ENCODE measurements at places on chromosomes 5 and 9. TPM values are rescaled to one million over a fixed set of nuclear protein-coding genes. Genes with fewer than 3 reads are reported as not detected.
A peak's percentile ranks its signal among the peaks of the same experiment; 100 is the strongest.

The EFNA5 gene
- total RNA-seq: 1.6 TPM

The IER5L gene
- 12.5 TPM for total RNA-seq

The QRFP gene
- total RNA-seq: not detected

The CER1 gene
- not detected for total RNA-seq

The SAXO1 gene
- under 0.01 TPM for total RNA-seq

The AIF1L gene
- 0.18 TPM for total RNA-seq

The SLCO4C1 gene
- total RNA-seq: not detected

The PCDHGA2 gene
- 3.4 TPM for total RNA-seq

The CRHBP gene
- not detected for total RNA-seq

The SOHLH1 gene
- total RNA-seq: not detected

GRCh38 chr5:16144416-16144815 lies 35.2 kb downstream of the MARCHF11 start:
- no peak for DNase-seq
- H3K27me3 ChIP-seq: no peaks in the 10 kb centered on the region
- no peaks in the 10 kb centered on the region for H3K36me3 ChIP-seq

- H3K27ac ChIP-seq: no peak overlapping the region
- no peaks in the 10 kb centered on the region for H3K36me3 ChIP-seq
- no peak overlapping the region for H3K4me3 ChIP-seq
- no peaks in the 10 kb centered on the region for H3K4me1 ChIP-seq
- peaks cover 84% of the 10 kb centered on the region for H3K27me3 ChIP-seq
- no peak for DNase-seq
Measured at GRCh38 chr9:77014597-77015263, 4.7 kb upstream of the FOXB2 start.

DNA sequence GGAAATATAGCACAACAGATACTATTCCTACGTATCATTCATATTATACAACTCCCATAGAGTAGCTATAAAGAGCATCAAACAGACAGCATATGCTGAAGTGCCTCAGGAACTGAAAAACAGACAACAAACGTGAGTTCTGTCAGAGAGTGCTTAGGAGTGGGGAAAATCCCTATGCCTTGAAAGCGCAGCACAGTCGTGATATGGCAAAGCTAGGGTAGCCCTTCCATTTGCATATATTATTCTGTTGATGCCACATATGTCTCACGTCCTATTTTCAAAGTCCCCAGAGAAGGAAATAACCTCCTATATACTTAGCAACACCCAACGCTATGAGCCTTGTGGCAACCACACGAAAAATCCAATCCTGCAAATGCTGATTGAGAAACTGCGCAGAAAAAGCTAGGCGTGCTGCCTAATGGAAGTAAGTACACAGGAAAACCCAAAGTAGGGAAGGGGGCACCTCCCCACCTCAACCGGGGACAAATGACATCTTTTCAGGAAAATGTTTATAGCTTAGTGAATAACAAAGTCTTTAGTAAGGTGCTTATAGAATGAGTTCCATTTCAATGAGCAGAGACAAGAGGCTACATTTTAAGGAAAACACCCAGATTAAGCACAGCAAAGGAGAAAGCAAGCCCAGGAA lies 105.1 kb downstream of the MED10 start:
- H3K36me3 ChIP-seq: no peaks in the 10 kb centered on the region
- no peak for DNase-seq
- H3K27ac ChIP-seq: no peak overlapping the region
- H3K27me3 ChIP-seq: no peaks in the 10 kb centered on the region
- H3K4me1 ChIP-seq: no peaks in the 10 kb centered on the region

GRCh38 chr5:79962575-79963222 lies 28.4 kb downstream of the MTX3 start:
- DNase-seq: peak; percentile 61
- no peak overlapping the region for H3K4me3 ChIP-seq
- H3K27me3 ChIP-seq: no peaks in the 10 kb centered on the region
- peaks cover 13% of the 10 kb centered on the region for H3K4me1 ChIP-seq
- no peaks in the 10 kb centered on the region for H3K36me3 ChIP-seq
- H3K27ac ChIP-seq: no peak overlapping the region

DNA sequence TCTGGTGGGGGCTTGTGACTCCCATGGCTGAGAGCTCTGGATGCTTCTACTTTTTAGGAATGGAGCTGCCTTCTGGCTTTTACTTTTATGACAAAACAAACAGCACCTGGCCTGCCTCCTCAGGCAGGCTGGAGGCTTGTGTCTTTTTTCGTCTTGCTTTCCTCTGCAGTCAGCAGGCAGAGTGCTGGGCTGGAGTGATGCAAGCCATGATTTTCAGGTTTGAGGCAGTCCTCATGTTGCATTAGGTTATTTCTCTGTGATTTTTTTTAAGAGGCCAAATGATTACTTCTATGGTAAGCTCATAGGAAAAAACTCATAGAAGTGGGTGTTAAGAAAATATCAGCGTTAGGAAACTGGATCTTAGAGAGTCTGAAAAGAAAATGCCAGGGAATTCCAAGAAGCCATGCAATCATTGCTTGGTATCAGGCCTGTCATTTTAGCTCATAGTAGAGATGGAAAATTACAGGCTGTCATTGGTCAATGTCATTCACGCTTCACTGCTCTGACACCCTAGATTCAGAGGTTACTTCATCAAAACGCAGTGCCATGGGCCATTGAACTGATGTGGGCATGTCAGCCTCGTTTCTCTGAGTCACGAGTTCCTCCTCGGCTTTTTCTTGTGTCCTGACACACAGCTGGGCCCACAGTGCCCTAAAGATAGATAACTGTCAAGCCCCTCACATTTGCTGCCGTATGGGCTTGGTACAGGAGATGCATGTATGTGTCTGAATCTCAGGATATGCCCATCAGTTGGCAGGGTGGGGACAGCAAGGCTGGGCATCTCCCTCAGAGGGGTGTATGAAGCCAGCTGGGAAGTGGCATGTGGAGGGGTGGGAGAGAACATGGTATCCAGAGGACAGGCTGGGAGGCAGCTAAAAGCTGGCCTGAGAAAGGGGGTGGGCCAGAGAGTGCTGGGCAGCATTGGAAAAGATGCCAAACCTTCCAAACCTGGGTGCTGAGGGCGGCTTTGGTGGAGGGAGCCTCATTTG lies 151.8 kb downstream of the HSPA4 start:
- no peak overlapping the region for H3K4me3 ChIP-seq
- H3K36me3 ChIP-seq: no peaks in the 10 kb centered on the region
- H3K27ac ChIP-seq: no peak overlapping the region
- DNase-seq: no peak
- peaks cover 2% of the 10 kb centered on the region for H3K4me1 ChIP-seq

DNA sequence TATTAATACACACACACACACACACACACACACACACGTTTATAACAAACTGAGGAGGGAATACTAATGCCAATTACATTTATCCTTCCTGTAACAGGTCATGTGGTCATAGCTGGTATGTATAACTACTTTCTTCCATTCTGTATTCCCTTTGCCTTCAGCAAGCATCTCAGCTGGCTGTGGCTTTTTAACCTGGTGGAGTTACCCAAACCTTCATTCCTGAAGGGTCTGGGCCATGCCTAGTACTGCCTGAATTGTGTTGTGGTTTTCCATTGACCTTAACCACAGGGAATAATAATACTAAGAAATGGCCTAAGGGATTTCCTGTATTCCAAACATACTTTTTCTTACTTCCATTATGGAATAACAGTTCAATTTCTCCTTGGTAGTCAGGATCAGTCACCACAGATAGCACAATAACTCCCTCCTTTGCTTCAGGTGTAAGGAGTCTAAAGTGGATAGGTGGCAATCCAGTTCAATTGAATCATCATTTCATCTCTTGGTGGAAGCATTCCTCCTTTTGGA lies 222.2 kb upstream of the MEF2C start:
- H3K4me3 ChIP-seq: no peak overlapping the region
- H3K27me3 ChIP-seq: no peaks in the 10 kb centered on the region
- H3K36me3 ChIP-seq: no peaks in the 10 kb centered on the region
- no peak overlapping the region for H3K27ac ChIP-seq
- DNase-seq: no peak

GRCh38 chr9:134469041-134469875 lies 143.0 kb downstream of the RXRA start:
- H3K27ac ChIP-seq: no peak overlapping the region
- no peaks in the 10 kb centered on the region for H3K36me3 ChIP-seq
- H3K4me1 ChIP-seq: peaks cover 12% of the 10 kb centered on the region
- H3K4me3 ChIP-seq: no peak overlapping the region
- no peak for DNase-seq
- H3K27me3 ChIP-seq: no peaks in the 10 kb centered on the region

DNA sequence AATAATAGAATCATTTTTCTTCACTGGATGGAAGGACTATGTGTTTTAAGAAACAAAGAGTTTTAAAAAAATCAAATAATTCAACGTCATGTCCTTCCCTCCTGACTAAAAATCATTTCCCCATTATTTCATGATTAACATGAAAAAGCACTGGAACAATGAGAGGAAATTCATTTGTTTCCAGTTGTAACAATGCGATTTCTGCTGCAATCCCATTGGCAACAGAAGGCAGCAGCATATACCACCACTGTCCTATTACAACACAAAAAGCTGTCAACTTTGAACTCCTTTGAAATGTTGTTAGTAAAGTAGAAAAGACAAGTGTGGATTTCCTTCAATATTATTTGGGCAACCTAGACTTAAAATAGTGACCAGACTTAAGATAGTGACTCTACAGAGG lies 3.1 kb downstream of the C5orf63 start:
- H3K27ac ChIP-seq: no peak overlapping the region
- H3K36me3 ChIP-seq: no peaks in the 10 kb centered on the region
- DNase-seq: no peak

DNA sequence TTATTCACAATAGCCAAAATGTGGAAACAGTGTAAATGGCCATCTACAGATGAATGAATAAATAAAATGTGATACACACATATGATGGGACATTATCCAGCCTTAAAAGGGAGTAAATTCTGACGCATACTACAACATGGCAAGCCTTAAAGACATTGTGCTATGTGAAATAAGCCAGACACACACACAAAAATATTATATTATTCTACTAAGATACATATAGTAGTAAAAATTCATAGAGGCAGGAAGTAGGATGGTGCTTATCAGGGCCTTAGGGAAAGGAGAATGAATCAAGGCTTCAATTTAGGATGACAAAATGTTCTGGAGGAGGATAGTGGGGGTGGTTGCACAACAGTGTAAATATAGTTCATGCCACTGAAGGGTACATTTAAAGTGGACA lies 346.7 kb upstream of the SMARCA2 start:
- no peaks in the 10 kb centered on the region for H3K4me1 ChIP-seq
- H3K27ac ChIP-seq: no peak overlapping the region

DNA sequence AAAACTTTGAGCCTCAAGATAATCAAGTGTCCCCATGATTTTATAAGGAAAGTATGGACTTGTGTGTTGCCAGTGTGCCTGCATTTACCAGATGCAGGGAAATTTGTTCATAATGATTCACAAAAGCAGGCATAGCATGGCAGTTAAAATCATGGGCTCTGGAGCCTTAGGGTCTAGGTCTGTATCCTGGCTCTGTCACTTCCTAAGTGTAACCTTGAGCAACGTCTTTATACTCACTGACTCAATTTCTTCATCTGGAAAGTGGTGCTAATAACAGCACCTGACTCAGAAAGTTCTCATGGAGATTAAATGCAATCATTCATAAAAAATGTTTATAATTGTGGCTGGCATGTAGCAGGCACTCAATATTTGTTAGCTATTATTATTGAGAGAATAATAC lies 234.9 kb downstream of the SAXO1 start:
- no peaks in the 10 kb centered on the region for H3K27me3 ChIP-seq
- H3K27ac ChIP-seq: no peak overlapping the region
- no peaks in the 10 kb centered on the region for H3K4me1 ChIP-seq
- no peaks in the 10 kb centered on the region for H3K36me3 ChIP-seq
- peak; percentile 20 for DNase-seq

- no peak overlapping the region for H3K4me3 ChIP-seq
- no peaks in the 10 kb centered on the region for H3K36me3 ChIP-seq
- H3K27ac ChIP-seq: no peak overlapping the region
Measured at GRCh38 chr5:168788107-168788506, 208.9 kb upstream of the PANK3 start.

DNA sequence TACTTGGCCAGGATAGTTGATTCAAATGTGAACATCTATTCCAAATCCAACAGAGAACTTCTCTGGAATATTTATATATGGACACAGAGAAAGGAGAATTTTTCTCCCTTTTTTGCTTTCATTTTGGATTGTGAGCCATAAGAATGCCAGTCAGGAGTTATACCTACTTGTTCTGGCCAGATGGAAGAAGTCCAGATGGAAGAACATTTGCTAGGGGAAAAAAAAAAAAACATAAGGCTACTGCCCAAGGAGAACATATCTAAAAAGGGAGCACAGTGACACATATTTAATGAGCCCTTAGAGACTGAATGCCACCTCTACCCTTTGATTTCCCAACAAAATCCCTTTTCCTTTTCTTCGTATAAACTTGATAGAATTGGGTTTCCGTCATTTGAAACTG lies 61.7 kb upstream of the PPP2R2B start:
- DNase-seq: no peak
- H3K36me3 ChIP-seq: no peaks in the 10 kb centered on the region
- H3K27ac ChIP-seq: no peak overlapping the region
- no peaks in the 10 kb centered on the region for H3K4me1 ChIP-seq
- H3K27me3 ChIP-seq: no peaks in the 10 kb centered on the region

DNA sequence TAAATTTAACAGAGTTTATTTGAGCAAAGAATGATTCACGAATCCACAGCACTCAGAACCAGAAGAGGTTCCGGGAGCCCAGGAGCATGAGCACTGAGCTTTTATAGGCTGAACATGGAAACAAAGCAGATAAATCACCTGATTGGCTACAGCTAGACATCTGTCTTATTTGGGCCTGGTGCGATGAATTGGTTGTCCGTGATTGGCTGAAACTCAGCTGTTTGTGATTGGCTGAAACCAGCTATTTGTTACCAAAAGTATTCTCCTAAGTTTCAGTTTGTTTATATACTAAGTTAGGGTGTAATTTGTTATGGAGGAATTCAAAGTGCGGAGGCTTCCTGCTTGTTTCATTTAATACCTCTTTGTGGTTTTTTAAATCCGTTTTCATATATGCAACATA lies 15.8 kb upstream of the LCP2 start:
- DNase-seq: no peak
- H3K36me3 ChIP-seq: no peaks in the 10 kb centered on the region
- H3K27ac ChIP-seq: no peak overlapping the region

DNA sequence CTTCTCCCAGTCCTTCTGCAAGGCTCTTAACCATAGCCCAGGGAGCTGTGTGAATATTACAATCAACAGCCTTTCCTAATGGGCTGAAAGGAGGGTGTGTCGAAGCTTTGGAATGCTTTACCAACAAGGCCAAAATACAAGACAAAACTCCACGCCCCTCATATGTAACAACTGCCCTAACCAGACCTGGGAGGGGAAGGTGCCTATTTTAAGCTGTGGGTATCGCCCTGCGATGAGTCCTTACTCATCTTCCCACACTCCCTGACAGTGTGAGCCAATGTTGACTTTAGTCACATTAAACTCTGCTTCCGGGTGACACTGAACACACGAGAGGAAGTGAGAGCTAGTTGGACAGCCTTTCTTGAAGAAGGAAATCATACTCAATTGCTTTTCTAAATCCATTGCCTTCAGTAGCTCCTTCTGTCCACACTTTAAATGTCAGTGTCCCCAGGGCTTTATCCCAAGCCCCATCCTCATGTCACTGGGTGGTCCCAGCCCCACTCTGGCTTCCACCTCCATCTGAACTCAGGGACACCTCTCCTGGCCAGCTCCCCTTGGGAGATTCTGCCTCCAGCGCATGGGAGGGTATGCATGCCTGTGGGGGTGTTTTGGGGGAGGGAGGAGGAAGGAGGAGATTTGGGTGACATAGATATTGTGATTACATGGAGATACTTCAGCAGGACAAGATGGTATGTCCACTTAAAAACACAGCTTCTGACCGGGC lies 6.5 kb upstream of the TBC1D9B start:
- DNase-seq: peak; percentile 53
- no peak overlapping the region for H3K27ac ChIP-seq
- no peaks in the 10 kb centered on the region for H3K36me3 ChIP-seq
- peaks cover 3% of the 10 kb centered on the region for H3K27me3 ChIP-seq

All from IMR-90 (cell line).